GM23248 (cell line): ENCODE measurements at places on chromosomes 7 and 10. TPM values are rescaled to one million over a fixed set of nuclear protein-coding genes. Genes with fewer than 3 reads are reported as not detected.

DNA sequence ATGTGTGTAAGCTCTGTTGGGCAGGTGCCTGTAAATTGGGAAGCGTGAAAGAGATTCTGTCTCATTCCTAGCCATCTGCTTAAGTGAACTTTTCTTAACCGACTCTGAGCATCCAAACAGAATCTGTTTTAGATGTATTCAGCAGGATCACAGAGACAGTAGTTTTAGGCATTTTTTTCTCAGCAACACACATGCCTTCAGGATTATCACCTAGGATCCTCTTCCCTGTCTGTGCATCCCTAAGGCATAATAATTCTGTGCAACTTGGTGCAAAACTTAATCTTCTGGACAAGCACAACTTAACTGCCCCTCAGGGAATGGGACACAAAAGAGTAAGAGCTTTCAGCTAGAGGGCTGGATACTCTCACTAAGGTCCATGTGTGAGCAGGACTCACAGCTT, 284.8 kb downstream of the C7orf25 start:
- peaks cover 6% of the 10 kb centered on the region; the same call in 1 of the 2 replicates for H3K27me3 ChIP-seq
- H3K4me1 ChIP-seq, result no peaks in the 10 kb centered on the region

DNA sequence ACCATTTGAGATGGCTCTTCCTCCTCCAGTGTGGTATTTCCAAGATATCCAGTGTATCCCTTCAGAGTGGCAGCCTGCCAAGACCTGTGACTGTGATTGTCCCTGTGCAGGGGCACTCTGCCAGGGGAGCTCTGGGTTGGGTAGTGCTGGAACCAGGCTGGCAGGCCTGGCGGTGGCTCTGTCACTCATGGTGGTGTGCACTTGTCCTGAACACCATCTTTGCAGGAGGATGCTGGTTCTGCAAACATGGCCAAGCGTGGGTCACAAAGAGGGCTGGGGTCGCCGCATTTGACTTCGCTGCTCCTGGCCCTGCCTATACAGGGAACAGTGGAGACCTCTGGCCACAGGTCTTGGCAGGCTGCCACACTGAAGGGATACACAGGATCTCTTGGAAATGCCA, 205.2 kb downstream of the PRPF18 start:
- DNase-seq, result no peak
- peaks cover 16% of the 10 kb centered on the region for H3K4me1 ChIP-seq
- no peaks in the 10 kb centered on the region for H3K27me3 ChIP-seq
- no peaks in the 10 kb centered on the region for H3K36me3 ChIP-seq

BUB3 gene
- 163 and 170 TPM in 2 replicates for total RNA-seq

ANKRD1 gene
- 8.3 and 10.9 TPM in 2 replicates for total RNA-seq

SFRP5 gene
- not detected in 2 replicates for total RNA-seq

- H3K36me3 ChIP-seq, result no peaks in the 10 kb centered on the region
- H3K27me3 ChIP-seq, result no peaks in the 10 kb centered on the region
- H3K27ac ChIP-seq, result no peak overlapping the region
- peaks cover 6% of the 10 kb centered on the region; the same call in 1 of the 2 replicates for H3K4me1 ChIP-seq
Observed at GRCh38 chr10:116082762-116083161, 190.2 kb downstream of the GFRA1 start.

DNA sequence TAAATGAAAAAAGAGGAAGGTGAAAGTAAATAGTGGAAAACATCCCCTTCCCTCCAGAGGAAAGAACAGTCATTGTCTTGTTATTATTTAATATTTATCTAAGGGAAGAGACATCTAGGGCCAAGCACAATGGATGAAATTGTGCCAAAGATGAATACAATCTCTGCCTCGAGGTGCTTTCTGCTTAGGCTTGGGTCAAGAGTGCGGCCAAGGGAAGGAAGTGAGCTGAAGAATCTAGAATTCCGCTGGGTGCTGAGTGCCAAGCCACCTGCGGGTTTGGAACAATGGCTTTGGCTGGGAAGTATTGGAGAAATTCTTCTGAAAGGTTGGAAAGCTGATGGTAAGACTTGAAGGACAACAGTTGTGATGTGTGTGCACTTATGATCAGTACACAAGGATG, 531.3 kb upstream of the FZD8 start:
- no peaks in the 10 kb centered on the region for H3K36me3 ChIP-seq
- peak overlapping the region; percentile 83 for H3K27ac ChIP-seq
- DNase-seq, result no peak
- peaks cover 40% of the 10 kb centered on the region for H3K4me1 ChIP-seq
- H3K4me3 ChIP-seq, result no peak overlapping the region
- H3K27me3 ChIP-seq, result no peaks in the 10 kb centered on the region

- H3K27ac ChIP-seq, result no peak overlapping the region
- no peak overlapping the region for H3K4me3 ChIP-seq
- no peak for DNase-seq
- no peaks in the 10 kb centered on the region for H3K36me3 ChIP-seq
Observed at GRCh38 chr10:10460451-10460850, 557.2 kb upstream of the CELF2 start.

DNA sequence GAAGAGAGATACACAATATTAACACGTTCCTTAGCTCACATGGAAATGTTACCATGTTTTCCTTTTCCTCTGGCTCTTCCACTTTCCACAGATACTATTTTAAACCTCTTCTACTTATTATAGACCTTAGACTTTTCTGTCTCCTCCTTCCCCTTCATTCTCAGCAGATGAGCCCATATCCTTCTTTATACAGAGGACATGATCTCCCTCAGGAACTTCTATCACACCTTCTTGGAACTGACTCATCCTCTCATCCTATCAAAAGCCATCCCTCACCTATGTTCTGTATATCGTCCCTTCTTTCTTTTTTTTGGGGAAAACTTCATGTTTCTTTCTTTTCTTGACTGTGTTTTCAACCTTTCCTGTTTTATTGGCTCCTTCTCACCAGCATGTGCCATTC, 20.8 kb downstream of the MTPN start:
- no peaks in the 10 kb centered on the region for H3K27me3 ChIP-seq
- H3K4me3 ChIP-seq, result no peak overlapping the region
- 0 out of 2 replicates have a peak, but pooled peaks cover 1% of the 10 kb centered on the region for H3K36me3 ChIP-seq
- no peak overlapping the region for H3K27ac ChIP-seq
- peaks cover 17% of the 10 kb centered on the region for H3K4me1 ChIP-seq

DNA sequence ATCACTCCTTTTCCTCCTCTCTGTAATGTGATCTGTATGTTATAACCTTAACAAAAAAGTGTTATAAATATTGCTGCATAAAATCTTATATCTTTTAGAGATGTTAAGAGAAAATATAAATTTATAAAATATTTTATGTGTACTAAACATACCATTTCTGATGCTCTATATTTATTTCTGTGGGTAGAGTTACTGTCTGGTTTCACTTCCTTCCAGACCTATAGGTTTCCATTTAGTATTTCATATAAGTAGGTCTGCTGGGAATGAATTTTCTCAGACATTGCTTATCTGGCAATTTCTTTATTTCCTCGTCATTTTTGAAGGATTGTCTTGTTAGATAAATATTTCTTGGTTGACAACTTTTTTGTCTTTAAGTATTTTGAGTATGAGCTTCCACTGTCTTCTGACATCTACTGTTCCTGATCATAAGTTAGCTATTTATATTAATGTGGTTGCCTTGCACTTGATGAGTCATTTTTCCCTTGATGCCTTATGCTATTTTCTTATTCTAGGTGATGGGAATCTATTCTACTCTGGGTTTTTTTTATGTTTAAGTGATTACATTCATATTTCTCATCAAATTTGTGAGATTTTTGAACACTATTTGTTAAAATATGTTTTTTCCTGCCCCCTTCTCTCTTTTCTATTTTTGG, 11.2 kb upstream of the THSD7A start:
- no peaks in the 10 kb centered on the region for H3K4me1 ChIP-seq
- H3K27ac ChIP-seq, result no peak overlapping the region
- no peak overlapping the region for H3K4me3 ChIP-seq
- no peaks in the 10 kb centered on the region for H3K36me3 ChIP-seq
- DNase-seq, result peak; percentile 6
- no peaks in the 10 kb centered on the region for H3K27me3 ChIP-seq

DNA sequence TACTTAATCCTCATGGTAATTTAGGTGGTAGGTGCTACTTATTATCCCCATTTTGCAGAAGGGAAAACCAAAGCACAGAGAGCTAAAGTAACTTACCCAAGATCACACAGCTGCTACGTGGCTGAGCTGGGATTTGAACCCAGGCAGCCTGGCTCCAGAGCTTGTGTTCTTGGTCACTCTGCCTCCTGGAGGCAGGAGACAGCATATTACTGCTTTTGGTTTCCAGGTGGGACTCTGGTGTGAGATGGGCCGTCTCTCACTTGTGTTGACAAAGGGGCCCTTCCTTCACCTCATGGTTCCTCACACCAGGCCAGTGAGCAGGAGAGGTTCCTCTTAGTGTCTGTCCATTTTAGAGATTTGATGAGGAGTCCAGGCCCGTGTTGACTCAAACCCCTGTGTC, 79.8 kb upstream of the PPIF start:
- H3K4me3 ChIP-seq, result no peak overlapping the region; the same call in 1 of the 2 replicates
- peak overlapping the region; percentile 97 for H3K27ac ChIP-seq
- H3K36me3 ChIP-seq, result no peaks in the 10 kb centered on the region
- DNase-seq, result no peak

DNA sequence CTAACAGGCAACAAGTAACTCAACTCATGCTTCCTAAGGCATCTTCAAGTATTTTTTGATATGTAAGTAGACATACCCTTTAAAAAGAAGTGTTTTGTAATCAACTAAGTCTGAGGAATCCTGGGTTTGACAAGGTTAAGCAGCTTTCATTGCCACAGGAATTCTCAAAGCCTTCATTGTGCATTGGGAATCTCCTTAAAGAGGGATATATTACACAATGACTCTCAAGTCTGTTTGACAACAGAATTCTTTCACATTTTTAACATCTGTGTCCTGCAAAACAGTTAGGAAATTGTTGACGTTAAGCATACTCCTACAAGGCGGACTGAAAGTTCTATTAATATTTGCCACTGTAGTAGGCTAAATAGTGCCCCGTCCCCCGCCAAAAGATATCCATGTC, 71.4 kb downstream of the SGMS1 start:
- peaks cover 44% of the 10 kb centered on the region for H3K4me1 ChIP-seq
- H3K4me3 ChIP-seq, result no peak overlapping the region
- peak overlapping the region; percentile 38 for H3K27ac ChIP-seq
- H3K27me3 ChIP-seq, result no peaks in the 10 kb centered on the region

DNA sequence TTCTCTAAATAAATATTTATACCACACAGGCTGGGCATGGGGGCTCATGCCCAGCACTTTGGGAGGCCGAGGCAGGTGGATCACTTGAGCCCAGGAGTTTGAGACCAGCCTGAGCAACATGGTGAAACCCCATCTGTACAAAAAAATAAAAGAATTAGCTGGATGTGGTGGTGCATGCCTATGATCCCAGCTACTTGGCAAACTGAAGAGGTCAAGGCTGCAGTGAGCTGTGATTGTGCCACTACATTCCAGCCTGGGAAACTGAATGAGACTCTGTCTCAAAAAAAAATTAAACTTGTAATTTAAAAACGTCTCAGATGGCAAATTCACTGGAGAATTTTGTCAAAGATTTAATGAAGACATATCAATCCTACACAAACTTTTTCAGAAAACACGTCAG, 277.6 kb upstream of the BMPER start:
- peak; percentile 32 for DNase-seq
- no peak overlapping the region for H3K4me3 ChIP-seq
- no peaks in the 10 kb centered on the region for H3K27me3 ChIP-seq
- peaks cover 10% of the 10 kb centered on the region; the same call in 1 of the 2 replicates for H3K4me1 ChIP-seq

DNA sequence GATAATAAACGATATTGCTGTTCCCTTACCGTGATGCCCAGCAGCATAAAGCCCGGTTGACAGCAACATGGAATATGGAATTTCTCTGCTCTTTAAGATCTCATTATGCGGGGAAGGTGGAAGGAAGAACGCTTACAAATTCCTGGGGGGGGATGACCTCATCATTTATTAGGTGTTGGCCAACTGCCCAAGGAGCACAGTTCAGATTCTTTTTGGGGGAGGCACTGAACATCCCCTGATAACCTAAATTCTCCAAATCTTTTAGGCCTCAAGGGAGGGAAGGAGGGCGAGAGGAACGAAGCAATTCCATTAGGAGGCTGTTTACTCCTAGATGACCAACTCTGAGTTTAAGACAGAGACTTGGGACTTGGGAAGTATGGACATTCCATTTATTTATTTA, 5.2 kb upstream of the COL26A1 start:
- no peaks in the 10 kb centered on the region for H3K36me3 ChIP-seq
- H3K27me3 ChIP-seq, result peaks cover 30% of the 10 kb centered on the region
- no peak for DNase-seq
- no peak overlapping the region for H3K4me3 ChIP-seq
- no peaks in the 10 kb centered on the region for H3K4me1 ChIP-seq

DNA sequence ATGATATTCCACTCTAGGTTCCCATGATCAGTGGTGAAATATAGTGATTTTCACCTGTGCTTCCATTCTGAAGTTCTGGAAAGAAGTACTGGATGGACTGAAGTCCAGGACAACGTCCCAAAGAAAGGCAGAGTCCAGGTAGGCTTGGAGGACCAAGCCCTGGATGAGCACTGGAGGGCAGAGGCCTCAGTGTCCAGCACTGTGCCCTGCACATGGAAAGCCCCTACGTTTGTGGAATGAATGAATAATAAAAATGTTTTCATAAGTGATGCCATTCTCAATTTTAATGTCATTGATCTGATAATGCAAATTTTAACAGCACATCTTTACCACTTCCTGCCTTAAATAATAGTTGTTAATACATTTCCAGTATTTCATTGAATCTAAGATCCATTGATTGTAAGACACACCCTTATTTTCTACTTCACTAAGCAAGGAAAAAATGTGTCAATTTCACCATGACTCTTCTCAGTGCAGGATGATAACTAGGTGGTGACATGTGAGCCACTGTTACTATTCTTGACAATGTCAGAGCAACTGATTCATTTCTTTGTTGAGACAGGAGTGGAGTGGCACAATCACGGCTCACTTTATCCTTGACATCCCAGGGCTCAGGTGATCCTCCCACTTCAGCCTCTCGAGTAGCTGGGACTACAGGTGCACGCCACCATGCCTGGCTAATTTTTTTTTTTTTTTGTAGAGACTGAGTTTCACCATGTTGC, 35.2 kb downstream of the ZNF783 start:
- H3K27ac ChIP-seq, result no peak overlapping the region
- H3K4me1 ChIP-seq, result no peaks in the 10 kb centered on the region
- no peaks in the 10 kb centered on the region for H3K27me3 ChIP-seq
- no peak overlapping the region for H3K4me3 ChIP-seq
- no peaks in the 10 kb centered on the region for H3K36me3 ChIP-seq

DNA sequence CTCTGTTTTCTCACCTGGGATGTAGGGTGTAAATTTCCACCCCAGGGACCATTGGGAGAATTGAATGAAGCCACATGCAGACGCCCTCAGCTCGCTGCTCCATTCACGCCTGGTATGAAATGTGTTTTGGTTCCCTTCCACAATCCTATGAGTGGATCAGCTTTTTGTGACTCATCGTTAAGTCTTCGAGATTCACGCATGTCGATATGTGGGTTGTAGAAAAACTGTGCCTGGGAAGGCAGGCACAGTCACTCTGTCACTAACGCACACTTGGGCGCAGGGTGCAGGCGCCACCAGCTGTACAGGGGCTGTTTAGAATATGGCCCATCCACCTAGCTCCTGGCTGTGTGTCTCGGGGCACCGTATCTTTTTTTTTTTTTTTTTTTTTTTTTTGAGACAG, 64.2 kb upstream of the SH2B2 start:
- H3K27me3 ChIP-seq, result no peaks in the 10 kb centered on the region
- H3K27ac ChIP-seq, result no peak overlapping the region
- H3K4me1 ChIP-seq, result no peaks in the 10 kb centered on the region

DNA sequence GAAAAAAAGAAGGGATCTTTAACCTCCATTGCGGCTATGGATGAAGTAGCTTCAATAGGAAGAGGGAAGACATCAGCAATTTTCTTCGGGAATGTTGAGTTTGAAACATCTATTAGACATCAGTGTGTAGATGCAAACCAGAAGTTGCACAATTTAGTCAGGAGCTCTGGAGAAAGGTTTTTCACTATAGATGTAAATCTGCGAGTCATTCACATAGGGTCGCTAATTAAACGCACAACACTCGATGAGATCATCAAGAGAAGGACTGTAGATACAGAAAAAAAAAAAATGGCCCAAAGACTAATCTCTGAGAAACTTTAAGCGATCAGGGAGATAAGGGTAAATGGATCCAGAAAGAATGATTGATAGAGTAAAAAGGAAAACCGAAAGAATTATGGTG, 61.7 kb upstream of the TES start:
- no peaks in the 10 kb centered on the region for H3K36me3 ChIP-seq
- DNase-seq, result peak; percentile 12
- H3K27ac ChIP-seq, result no peak overlapping the region
